Esophagus mucosa (tissue), 1 donor: ENCODE measurements at places on chromosomes 6 and 20. TPM values are rescaled to one million over a fixed set of nuclear protein-coding genes. Genes with fewer than 3 reads are reported as not detected.

- ATAC-seq: no peak
These were observed 7.3 kb downstream of the COL10A1 start for GRCh38 chr6:116118608-116119007.

GRCh38 chr6:130970839-130971410 is 92.1 kb downstream of the EPB41L2 start:
- no peak for ATAC-seq

DNA sequence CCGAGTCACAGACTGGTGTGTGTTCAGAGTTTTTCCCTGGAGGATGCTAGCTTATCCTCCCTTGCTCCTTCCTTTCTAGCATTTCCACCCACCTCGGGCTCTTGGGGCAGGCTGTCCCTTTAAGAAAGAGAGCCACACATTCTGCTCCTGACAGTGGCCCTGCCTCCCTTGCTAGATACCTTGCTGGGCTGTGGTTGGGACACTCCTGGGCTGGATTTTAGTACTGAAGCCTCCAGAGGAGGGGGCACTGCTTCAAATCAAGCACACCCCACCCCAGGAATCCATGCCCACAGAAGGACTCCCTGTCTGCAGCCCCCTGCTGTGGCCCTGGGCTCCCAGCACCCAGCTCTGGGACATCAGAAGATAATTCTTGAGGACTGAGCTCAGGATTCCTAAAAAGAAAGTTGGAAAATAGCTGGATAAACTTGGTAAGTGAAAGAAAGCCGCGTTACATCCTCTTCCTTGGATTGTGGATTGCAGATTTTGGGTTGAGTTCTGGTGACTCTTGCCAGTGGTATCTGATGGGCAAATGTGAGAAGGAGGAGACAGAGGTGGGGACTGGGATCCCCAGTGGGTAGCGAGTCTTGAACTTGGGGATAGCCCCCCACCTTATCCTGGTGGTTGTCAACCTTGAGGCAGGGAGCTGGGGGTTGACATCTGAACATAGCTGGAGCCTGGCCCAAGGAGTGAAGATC is 29.0 kb downstream of the DAAM2 start:
- ATAC-seq: no peak

DNA sequence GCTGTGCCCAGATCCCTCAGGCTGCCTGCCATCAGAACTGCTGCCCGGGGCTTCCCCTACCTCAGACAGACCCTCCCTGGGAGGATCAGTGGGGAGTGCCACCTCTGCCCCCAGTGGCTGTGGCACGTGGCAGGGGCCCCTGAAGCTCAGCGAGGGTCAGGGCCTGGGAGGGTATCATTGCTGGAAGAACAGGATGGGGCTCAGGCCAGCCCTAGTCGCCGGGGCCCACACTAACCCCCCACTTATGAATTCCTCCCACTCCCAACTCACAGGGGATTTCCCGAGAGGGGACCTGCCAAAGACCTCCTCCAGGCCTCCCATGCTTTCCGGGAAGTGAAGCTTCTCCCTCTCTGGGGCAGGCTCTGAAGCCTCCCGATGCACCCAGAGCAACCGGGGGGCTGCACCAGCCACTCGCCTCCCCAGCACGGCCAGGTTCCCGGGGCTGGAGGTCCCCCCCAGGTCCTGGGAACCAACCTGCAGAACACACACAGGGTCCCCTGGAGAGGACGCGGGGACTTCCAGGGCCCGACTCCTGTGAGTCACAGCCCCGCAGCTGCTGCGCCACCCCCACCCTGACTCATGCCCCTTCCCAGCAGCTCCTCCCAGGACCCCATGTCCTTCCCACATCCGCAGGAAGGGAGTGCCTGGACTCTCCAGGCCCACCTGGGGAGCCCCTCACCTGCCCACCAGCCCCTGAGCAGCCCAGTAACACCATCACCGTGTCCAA is 2.5 kb downstream of the TNFRSF6B start:
- peak; percentile 63 for ATAC-seq

HAO1 gene
- total RNA-seq: not detected

PPIL6 gene
- 0.84 TPM for total RNA-seq
